ENCODE measurements at places on chromosomes 4 and X. TPM values are rescaled to one million over a fixed set of nuclear protein-coding genes. Genes with fewer than 3 reads are reported as not detected.

The KLF8 gene
- polyA plus RNA-seq = 7.0 TPM

The IL2RG gene
- polyA plus RNA-seq = 136 TPM

The PASD1 gene
- not detected for polyA plus RNA-seq

The SRPK3 gene
- polyA plus RNA-seq = 0.14 TPM

The DEFB131A gene
- not detected for polyA plus RNA-seq

The MAGEA9B gene
- not detected for polyA plus RNA-seq

The MXRA5 gene
- 3.4 TPM for polyA plus RNA-seq

The EXOC1 gene
- polyA plus RNA-seq = 23.5 TPM

The FOXR2 gene
- polyA plus RNA-seq = not detected

The KDM5C gene
- 44.9 TPM for polyA plus RNA-seq

The SSX4B gene
- not detected for polyA plus RNA-seq

The IL13RA2 gene
- polyA plus RNA-seq = 2.7 TPM

The PIN4 gene
- polyA plus RNA-seq = 12.9 TPM

The ATP2B3 gene
- not detected for polyA plus RNA-seq

The MAGEB16 gene
- polyA plus RNA-seq = not detected

The TNIP3 gene
- polyA plus RNA-seq = 59.2 TPM

The CLNK gene
- polyA plus RNA-seq = 0.14 TPM

The GPM6B gene
- 5.5 TPM for polyA plus RNA-seq

The SAT1 gene
- 2,339 TPM for polyA plus RNA-seq

The SMARCA1 gene
- polyA plus RNA-seq = 10.1 TPM

The PNMA5 gene
- polyA plus RNA-seq = 0.04 TPM

The CSAG2 gene
- not detected for polyA plus RNA-seq

The CACNA1F gene
- 0.41 TPM for polyA plus RNA-seq

The MFAP3L gene
- polyA plus RNA-seq = 1.4 TPM

The UVSSA gene
- 17.9 TPM for polyA plus RNA-seq

The USP26 gene
- polyA plus RNA-seq = not detected

The UGT2A3 gene
- polyA plus RNA-seq = not detected

The BEX5 gene
- 4.9 TPM for polyA plus RNA-seq

The WAS gene
- polyA plus RNA-seq = 14.7 TPM

Measured in lung (tissue), 17 donors.